ENCODE measurements at places on chromosomes 6 and 20. TPM values are rescaled to one million over a fixed set of nuclear protein-coding genes. Genes with fewer than 3 reads are reported as not detected.

- DNase-seq: peak; percentile 100
- no peaks in the 10 kb centered on the region for H3K27me3 ChIP-seq
- peak overlapping the region; percentile 82 for H3K4me3 ChIP-seq
Measured at GRCh38 chr20:23357767-23358562, 4.0 kb upstream of the GZF1 start.

GRCh38 chr20:22214296-22214695 lies 370.1 kb downstream of the FOXA2 start:
- H3K4me3 ChIP-seq: no peak overlapping the region
- H3K36me3 ChIP-seq: no peaks in the 10 kb centered on the region
- no peak for DNase-seq

- DNase-seq: no peak
- H3K27me3 ChIP-seq: peaks cover 3% of the 10 kb centered on the region
- H3K36me3 ChIP-seq: no peaks in the 10 kb centered on the region
- H3K4me3 ChIP-seq: no peak overlapping the region
Measured at GRCh38 chr6:3345836-3346235, 87.1 kb downstream of the PSMG4 start.

GRCh38 chr6:107062691-107063090 lies 34.7 kb downstream of the MTRES1 start:
- H3K4me1 ChIP-seq: peaks cover 3% of the 10 kb centered on the region
- H3K36me3 ChIP-seq: peaks cover under 1% of the 10 kb centered on the region
- H3K4me3 ChIP-seq: no peak overlapping the region
- no peaks in the 10 kb centered on the region for H3K27me3 ChIP-seq
- no peak overlapping the region for H3K27ac ChIP-seq

The HLA-DOA gene
- total RNA-seq: 1.5 TPM

- no peak overlapping the region for H3K27ac ChIP-seq
- H3K36me3 ChIP-seq: no peaks in the 10 kb centered on the region
- H3K4me3 ChIP-seq: no peak overlapping the region
- no peaks in the 10 kb centered on the region for H3K27me3 ChIP-seq
Measured at GRCh38 chr6:95544517-95545225, 32.7 kb upstream of the MANEA start.

- no peaks in the 10 kb centered on the region for H3K36me3 ChIP-seq
- peak overlapping the region; percentile 59 for H3K4me3 ChIP-seq
- H3K27me3 ChIP-seq: peaks cover 2% of the 10 kb centered on the region
- peak overlapping the region; percentile 98 for H3K27ac ChIP-seq
Measured at GRCh38 chr20:51562027-51562331, 19.5 kb upstream of the NFATC2 start.

DNA sequence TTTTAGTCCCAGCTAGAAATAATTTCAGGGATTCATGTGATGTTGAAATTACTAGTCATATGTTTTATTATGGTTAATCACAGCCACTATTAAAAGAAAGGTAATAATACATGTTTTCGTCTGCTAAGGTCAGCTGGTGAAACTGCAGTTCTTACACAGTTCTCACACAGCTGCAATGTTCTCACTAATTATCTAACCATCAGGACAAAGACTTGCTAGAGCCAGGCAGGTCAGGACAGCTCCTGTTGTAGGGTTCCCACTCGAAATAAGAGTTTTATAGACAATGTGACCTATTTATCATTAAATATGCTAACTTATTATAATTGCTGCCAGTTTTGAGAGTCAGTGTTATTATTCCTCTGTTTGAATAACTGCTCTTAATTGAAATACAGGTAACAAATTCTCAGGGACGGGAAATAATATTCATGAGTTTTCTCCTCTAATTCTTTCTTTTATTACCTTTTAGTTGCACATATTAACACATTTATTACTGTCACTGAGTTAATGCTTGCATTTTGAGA lies 97.9 kb downstream of the GJA1 start:
- no peak overlapping the region for H3K27ac ChIP-seq
- no peaks in the 10 kb centered on the region for H3K36me3 ChIP-seq
- no peaks in the 10 kb centered on the region for H3K27me3 ChIP-seq
- DNase-seq: no peak

The SAYSD1 gene
- 12.7 TPM for total RNA-seq

The ASIP gene
- 0.27 TPM for total RNA-seq

- no peaks in the 10 kb centered on the region for H3K36me3 ChIP-seq
- no peak overlapping the region for H3K27ac ChIP-seq
- no peaks in the 10 kb centered on the region for H3K4me1 ChIP-seq
- no peak overlapping the region for H3K4me3 ChIP-seq
Measured at GRCh38 chr6:12767016-12767415, 50.4 kb downstream of the PHACTR1 start.

DNA sequence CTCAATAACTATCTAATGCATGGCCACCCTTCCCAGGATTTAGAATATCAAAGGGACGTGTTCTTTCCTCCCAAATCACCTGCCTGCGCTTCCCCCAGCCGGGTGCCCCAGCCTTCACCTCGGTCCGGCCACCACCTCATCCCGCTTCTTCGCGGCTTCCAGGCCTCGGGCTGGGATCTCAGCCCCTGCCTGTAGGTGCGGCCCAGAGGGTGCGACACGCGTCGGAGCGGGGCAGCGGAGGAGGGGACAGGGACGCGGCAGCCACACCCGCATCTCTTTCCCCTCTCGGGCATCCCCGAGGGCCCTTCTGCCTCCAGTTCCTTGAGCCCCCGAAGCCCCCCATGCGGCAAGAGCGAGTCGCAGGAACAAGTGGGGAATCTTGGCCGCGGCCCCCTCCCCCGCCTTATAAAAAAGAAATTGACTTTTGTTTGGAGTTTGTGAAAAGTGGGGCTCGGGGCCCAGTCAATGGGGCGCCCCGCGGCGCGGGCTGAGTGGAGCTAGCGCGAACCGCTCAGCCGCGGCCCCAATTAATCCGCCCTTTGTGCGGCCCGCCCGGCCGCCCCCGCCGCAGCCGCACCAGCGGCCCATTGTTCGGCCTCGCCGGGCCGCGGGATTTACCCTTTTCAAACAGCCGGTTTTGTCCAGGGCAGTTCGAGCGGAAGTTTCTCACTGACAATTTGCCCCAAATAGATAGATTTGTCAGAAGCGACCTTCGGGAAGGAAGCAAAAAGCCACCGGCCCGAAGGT lies 8.4 kb upstream of the NR2E1 start:
- no peak for DNase-seq
- no peak overlapping the region for H3K4me3 ChIP-seq
- no peak overlapping the region for H3K27ac ChIP-seq
- peaks cover 13% of the 10 kb centered on the region for H3K4me1 ChIP-seq

The PTCRA gene
- total RNA-seq: not detected

DNA sequence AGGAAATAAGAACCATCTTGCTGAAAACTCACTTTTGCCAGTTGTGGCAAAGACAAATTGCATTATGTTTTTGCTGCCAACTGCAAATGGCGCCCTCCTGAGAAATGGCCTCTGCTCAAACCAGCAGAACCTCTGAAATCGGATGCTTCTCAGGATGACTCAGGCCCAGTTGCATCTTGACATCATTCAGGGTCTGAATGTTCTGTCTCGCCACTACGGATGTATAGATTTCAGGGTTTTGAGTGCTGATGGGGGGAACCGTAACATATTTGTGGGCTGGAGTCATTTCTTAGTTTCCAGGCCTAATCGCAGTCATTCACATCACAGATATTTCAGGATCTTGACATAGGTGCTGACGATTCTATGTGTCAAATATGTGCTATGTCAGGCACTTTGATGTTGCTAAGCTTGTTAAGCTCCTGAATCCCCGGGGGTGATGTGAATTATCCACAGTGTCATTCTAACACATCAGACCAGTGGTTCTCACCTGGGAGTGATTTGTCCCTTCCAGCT lies 207.1 kb downstream of the NFATC2 start:
- no peaks in the 10 kb centered on the region for H3K27me3 ChIP-seq
- no peak overlapping the region for H3K27ac ChIP-seq
- no peak for DNase-seq
- H3K4me3 ChIP-seq: no peak overlapping the region
